Sigmoid colon (tissue), 7 donors: ENCODE measurements at places on chromosomes 1 and 21. TPM values are rescaled to one million over a fixed set of nuclear protein-coding genes. Genes with fewer than 3 reads are reported as not detected.

DNA sequence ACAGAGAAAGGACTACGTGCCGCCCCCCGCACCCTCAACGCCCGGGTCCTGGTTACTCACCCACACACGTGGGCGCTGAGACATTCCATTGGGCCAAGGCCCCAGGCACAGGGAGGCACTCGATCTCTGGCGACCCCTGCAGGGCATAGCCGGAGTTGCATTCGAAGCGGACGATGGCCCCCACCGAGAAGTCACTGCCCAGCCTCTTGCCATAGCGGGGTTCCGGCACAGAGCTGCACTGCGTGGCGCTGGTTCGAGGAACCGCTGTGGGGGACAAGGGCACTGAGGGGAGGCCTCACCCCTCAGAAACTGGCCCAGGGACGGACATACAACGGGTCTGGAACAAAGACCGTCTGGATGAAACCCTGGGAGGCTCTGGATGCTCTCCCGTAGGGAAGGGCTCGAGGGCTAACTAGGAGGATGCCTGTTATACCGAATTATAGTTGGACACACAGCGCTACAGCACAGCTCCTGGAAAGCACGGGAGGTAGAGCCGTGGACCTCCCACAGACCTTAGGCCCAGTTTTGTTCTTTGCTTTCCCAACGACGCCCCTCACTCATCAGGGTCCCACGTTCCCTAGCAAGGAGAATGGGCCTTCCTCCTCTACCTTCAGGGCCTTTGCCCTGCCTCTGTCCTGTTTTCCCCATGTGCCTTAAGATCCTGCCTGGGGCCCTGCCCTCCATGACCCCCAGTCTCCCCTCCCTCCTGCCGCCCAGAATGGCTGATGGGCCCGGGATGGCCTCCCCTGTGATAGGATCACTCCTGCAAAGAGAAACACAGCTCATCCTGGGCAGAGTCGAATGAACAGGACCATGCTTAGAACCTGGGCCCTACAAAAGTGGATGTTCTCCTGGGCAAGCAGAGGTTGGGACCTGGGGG lies 152.8 kb downstream of the ZSCAN20 start:
- H3K36me3 ChIP-seq: no peaks in the 10 kb centered on the region
- no peak overlapping the region for H3K4me3 ChIP-seq
- no peak overlapping the region for H3K27ac ChIP-seq
- DNase-seq: no peak

GRCh38 chr1:113701429-113701828 lies 57.9 kb downstream of the PHTF1 start:
- DNase-seq: no peak
- H3K4me3 ChIP-seq: no peak overlapping the region
- H3K27me3 ChIP-seq: no peaks in the 10 kb centered on the region
- no peaks in the 10 kb centered on the region for H3K4me1 ChIP-seq
- no peak overlapping the region for H3K27ac ChIP-seq
- peaks cover 7% of the 10 kb centered on the region for H3K36me3 ChIP-seq

GRCh38 chr21:14862794-14863720 lies 201.7 kb downstream of the NRIP1 start:
- no peaks in the 10 kb centered on the region for H3K27me3 ChIP-seq
- peaks cover 13% of the 10 kb centered on the region for H3K4me1 ChIP-seq
- no peaks in the 10 kb centered on the region for H3K36me3 ChIP-seq
- DNase-seq: no peak

- H3K27me3 ChIP-seq: no peaks in the 10 kb centered on the region
- H3K27ac ChIP-seq: peak overlapping the region; percentile 28
- H3K4me1 ChIP-seq: peaks cover 32% of the 10 kb centered on the region
- H3K4me3 ChIP-seq: no peak overlapping the region
- DNase-seq: peak; percentile 61
- no peaks in the 10 kb centered on the region for H3K36me3 ChIP-seq
Measured at GRCh38 chr1:93605812-93606512, 75.7 kb downstream of the BCAR3 start.

DNA sequence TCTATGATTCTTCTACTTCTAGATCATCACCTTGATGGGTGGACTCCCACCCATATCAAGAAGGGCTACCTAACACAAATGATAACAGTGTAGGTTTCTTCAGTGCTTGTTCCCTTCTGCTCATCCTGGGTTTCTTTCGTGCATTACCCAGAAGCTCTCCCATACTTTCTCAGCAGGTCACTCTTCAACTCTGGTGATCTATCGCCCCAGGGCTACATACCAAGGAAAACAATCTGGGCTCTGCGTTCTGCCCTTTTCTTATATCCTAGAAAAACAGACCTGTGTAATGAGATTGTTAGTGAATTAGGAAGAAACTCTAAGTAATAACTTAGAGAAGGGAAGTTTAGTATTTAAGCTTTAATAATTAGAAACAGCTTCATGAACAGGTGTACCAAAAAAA lies 370.6 kb upstream of the SPAG17 start:
- H3K4me3 ChIP-seq: no peak overlapping the region
- no peaks in the 10 kb centered on the region for H3K4me1 ChIP-seq
- H3K27ac ChIP-seq: no peak overlapping the region
- DNase-seq: no peak
- H3K36me3 ChIP-seq: no peaks in the 10 kb centered on the region

DNA sequence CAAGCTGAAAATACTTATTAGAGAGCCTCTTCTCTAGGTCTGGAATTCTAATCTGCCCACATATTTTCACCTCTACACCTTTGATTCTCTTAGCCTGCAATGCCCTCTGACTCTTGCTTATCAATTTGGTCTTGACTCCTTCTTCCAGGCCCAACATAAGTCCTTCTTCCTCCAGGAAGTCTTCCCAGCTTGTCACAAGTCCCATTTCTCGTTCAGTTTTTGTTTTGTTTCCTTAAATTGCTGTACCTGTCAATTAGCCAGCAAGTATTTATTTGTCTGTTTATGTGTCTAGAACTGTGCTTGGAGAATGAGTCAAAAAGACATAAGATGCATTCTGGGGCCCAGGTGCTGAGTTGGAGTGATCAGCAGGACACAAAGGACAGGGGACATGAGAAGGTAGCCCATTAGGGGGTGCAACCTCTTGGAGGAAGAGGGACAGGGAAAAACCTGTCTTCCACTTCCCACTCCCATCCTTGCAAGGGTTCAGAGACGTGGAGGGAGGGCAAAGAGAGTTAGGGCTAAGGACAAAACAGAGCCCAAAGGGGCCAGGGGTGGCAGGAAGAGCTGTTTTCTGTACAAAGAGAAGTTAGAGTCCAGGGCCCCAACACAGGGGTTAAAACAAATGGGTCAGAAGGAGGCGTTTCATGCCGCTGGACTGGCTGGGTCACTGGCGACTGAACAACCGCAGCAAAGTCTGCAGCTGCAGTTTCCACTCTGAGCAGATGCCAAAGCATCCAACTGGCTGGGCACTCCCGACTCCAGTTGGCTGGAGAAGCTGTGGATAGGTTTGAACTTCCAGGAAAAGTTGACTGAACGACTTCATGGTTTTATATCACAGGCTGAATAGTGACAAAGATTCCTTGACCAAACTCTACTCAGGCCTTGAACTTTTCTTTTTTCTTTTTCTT lies 10.7 kb upstream of the CNR2 start:
- no peak overlapping the region for H3K4me3 ChIP-seq
- H3K36me3 ChIP-seq: no peaks in the 10 kb centered on the region
- no peaks in the 10 kb centered on the region for H3K27me3 ChIP-seq
- no peak overlapping the region for H3K27ac ChIP-seq

DNA sequence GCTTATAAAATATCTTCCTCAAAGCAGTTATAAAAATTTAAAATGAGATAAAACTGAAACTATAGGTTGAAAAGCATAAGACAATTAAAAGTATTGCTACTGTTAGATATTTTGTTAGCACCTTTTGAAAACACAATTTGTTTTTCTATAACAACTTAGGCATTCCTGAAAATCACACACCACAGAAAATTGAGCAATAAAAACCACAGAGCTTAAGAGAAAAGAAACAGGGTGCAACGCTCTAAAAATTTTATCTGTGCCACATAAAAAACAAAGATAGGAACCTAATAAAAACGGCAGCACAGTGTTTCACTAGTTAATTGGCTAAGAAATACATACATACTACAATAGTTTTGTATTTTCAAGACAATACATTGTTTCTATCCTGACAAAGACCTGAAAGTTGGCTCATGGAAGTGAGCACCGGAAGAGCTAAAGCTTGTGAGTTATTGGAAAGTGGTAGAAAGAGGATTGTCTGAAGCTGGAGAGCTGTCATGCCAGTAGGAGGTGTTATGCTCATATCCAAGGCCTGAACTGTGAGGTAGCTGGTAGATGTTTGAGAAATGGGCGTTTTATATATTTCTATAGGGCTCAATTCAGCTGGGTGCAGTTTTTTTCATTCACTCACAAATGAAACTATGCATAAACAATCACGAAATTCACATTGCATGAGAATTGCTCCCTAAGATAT lies 45.8 kb downstream of the RGS7 start:
- no peaks in the 10 kb centered on the region for H3K4me1 ChIP-seq
- H3K27ac ChIP-seq: no peak overlapping the region
- no peak for DNase-seq
- H3K27me3 ChIP-seq: no peaks in the 10 kb centered on the region
- H3K4me3 ChIP-seq: no peak overlapping the region

- DNase-seq: no peak
- H3K27me3 ChIP-seq: no peaks in the 10 kb centered on the region
- no peak overlapping the region for H3K27ac ChIP-seq
- H3K36me3 ChIP-seq: no peaks in the 10 kb centered on the region
Measured at GRCh38 chr1:168832661-168833060, 103.7 kb upstream of the DPT start.

- H3K27ac ChIP-seq: no peak overlapping the region
- DNase-seq: no peak
- no peaks in the 10 kb centered on the region for H3K27me3 ChIP-seq
Measured at GRCh38 chr1:41847733-41848132, 71.0 kb downstream of the HIVEP3 start.

DNA sequence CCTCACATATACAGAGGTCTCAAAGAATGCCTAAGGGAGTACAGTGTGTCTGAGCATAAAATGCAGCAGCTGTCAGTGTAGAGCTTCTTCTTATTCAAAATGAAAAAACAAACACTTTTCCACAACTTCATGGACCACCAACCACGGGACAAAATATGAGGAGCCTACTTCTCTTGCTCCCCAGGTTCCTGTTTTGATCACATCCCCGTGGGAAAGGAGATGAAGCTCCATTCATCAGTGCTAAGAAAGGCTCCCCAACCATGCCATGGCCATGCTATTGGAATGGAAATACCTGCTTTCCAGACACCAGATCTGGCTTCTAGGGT lies 383 bp downstream of the CD48 start:
- H3K27me3 ChIP-seq: no peaks in the 10 kb centered on the region
- H3K27ac ChIP-seq: no peak overlapping the region
- DNase-seq: no peak
- no peak overlapping the region for H3K4me3 ChIP-seq

DNA sequence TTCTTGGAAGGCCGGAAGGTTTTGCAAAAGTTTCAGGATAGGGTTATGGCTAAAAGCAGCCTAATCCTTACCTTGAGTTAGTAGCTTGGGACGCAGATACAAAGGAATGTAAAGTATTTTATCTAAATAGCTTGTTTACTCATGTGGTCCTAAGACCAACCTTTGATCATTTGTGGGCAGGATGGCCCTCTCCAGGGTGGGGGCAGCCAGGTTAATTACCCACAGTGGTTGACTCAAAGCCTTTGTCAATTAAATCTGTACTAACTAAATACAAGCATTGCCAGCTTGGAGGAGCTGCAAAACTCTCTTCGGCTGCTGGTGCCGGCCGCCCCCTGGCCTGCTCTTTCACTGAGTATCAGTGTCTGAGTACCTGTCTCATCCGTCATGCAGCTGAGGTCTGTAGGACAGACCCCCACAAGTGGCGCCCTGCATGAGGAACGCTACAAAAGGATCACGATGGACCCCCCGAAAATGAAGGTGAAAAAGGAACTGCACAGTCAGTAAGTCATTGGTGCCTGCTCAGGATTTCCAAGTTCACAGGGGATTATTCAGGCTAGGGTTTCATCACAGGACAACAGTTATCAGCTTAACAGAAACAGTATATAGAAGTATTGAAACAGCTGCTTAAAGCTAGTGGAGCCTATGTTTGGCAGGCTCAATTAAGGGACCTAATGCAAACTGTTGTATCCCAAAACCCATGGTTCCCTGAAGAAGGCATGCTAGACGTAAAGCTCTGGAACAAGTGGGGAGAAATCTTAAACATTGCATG lies 212.5 kb upstream of the MAP1LC3C start:
- H3K27me3 ChIP-seq: no peaks in the 10 kb centered on the region
- H3K4me3 ChIP-seq: no peak overlapping the region
- no peaks in the 10 kb centered on the region for H3K4me1 ChIP-seq
- H3K27ac ChIP-seq: no peak overlapping the region
- no peaks in the 10 kb centered on the region for H3K36me3 ChIP-seq
- no peak for DNase-seq

DNA sequence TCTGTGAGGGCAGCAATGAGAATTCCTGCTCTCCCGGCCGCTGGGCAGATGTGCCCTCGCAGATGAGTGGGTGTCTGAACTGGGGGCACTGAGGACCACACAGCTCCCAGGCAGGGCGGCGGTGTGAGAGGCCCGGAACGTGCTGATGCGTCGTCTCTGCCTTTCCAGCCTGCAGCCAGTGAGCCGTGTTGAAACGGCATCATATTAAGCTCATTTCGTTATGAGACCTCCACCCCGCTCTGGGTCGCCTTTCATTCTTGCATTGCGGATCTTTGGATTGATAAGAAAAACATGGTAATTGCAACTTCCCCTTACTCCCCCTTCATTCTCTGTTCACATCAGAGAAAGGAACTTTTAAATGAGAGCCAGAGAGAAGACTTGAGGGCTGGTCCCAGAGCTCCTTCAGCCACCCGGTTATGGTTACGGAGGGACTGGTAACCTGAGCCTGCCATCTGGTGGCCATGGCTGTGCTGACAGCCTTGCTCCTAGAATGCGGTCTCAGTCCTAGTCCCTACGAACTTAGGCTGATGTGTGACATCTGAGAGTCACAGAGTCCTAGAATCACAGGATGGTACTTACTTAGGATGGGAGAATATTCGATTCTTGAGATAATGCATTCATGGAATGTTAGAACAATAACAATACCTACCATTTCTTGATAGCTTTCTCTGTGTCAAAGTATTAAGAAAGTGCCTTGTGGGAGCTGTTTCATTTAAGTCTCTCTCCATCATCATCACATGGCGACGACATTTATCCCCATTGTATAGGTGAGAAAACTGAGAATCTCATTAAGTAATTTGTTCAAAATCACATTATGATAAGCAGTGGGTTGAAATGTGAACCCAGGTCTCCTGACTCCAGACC lies 271.0 kb downstream of the TRABD2B start:
- peaks cover 35% of the 10 kb centered on the region for H3K27me3 ChIP-seq
- peak overlapping the region; percentile 3 for H3K4me3 ChIP-seq
- peaks cover 15% of the 10 kb centered on the region for H3K4me1 ChIP-seq
- peak; percentile 79 for DNase-seq
- no peak overlapping the region for H3K27ac ChIP-seq
- H3K36me3 ChIP-seq: no peaks in the 10 kb centered on the region

DNA sequence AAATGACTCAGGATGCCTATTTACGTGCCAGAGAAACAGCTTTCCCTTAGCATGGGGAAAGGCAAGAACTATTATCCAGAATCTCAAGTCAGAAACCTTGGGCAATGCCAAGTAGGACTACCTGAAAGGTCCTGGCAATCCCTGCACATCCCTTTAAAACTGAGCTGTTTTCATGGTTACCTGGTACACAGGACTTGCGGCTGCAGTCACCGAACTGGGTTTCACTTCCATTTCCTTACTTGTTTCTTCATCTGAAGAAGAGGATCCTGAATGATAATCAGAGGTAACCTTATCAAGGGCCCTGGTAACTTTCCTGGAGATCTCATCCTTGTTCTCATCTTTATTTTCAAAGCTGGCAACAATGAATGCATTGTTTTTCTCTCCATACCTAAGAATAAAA lies 14.3 kb downstream of the BTG3 start:
- no peaks in the 10 kb centered on the region for H3K27me3 ChIP-seq
- no peaks in the 10 kb centered on the region for H3K36me3 ChIP-seq
- no peak overlapping the region for H3K4me3 ChIP-seq
- peaks cover 9% of the 10 kb centered on the region for H3K4me1 ChIP-seq

The ARMH1 gene
- not detected for total RNA-seq

The S100A12 gene
- total RNA-seq: not detected

The MCOLN3 gene
- 10.8 TPM for total RNA-seq
